ENCODE measurements at places on chromosomes 3 and 15.

GRCh38 chr15:82832601-82833361, 23.4 kb downstream of the WHAMM start:
- peak; percentile 93 for DNase-seq

GRCh38 chr15:38308797-38309196, 56.2 kb downstream of the SPRED1 start:
- DNase-seq: no peak

DNA sequence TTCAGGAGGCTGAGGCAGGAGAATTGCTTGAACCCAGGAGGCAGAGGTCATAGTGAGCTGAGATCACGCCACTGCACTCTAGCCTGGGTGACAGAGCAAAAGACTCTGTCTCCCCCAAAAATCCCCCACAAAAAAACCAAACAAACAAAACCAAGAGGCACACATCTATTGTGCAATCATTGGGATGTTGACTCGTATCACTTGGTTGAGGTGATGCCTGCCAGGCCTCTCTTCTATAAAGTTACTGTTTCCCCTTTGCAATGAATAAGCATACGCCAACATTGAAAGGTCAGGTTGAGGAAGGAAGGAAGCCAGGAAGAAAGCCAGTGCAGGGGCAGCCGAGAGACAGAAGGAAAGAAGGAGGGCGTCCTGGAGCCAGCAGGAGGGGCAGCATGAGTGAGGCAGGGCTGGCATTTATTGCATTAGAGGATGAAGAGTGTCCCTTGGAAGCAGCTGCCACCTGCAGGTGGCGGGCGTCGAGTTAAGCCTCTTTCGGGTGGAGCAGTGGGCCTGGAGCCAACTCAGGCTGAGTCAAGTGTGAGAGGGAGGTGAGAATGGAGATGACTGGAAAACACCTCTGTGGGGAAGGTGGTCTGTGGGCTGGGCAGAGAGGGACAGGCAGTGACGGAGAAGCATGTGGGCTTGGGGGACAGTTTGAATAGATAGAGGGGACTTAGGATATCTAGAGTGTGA, 8.3 kb upstream of the CSPG4 start:
- DNase-seq: peak; percentile 39

GRCh38 chr3:177294221-177294620, 96.9 kb upstream of the TBL1XR1 start:
- DNase-seq: peak; percentile 38
